Fibroblast of skin of right quadriceps (primary cell): ENCODE measurements at places on chromosomes 13 and 19.

GRCh38 chr13:58480061-58480460 lies 848.5 kb downstream of the PCDH17 start:
- DNase-seq, result peak; percentile 0

DNA sequence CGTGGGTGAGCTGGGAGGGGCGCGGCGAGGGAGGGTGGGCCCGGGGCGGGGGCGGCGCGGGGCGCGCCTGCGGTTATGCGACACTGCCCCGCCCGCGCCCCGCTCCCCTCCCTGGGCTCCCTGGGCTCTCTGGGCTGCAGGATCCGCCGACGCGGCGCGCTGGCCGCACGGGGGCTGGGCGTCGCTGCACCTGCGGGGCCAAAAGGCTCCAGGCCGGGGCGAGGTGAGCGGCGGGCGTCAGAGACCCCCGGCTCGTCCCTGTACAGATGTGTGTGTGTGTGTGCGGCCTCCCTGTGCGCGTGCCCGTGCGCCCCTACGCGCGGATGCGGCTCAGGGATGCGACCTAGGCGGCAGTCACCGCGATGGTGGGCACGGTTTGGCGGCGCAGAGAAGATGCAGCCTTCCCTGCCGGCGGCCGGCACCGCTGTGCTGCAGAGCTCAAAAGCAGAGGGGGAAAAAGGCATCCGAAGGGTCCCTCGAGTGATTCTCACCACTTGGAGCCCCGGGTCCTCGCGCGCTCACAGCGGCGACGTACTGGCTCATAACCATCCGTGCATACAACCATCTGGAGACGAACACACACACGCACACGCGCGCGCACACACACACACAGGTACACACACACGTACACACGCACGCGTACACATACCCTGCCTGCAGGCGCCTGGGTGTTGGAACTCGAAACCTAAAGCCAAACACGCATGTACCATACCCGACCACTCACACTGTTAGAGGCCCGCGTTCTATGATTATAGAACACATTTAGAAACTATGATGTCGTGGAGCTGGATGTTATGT lies 709 bp downstream of the ATP8A2 start:
- DNase-seq, result no peak

DNA sequence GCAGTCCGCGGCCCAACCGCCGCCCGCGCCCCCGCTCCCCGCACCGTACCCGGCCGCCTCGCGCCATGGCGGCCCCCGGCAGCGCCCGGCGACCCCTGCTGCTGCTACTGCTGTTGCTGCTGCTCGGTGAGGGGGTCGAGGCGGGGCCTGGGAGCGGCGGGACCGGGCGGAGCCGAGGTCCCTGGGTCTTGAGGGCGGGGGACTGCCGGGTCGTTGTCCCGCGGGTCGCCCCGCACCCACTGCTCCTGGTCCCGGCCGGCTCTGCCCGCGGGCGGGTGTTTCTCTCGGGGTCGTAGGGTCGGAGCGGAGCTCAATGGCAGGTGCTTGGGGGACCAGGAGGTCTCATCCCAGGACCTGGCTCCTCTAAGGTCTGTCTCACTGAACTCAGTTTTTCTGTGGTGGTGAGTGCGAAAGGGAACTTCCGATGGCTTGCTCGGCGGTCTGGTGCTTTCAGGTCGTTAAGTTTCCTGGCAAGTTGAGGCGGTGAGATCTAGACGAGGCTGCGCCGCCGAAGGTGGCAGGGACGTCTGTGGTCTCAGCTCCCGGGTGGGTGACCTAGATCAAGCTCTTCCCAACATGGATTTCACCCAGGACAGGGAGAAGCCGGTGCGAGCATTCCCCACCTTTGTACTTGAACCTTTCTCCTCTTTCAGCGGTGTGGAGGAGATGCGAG lies 467 bp downstream of the LAMP1 start:
- no peak for DNase-seq

GRCh38 chr13:102190930-102191329 lies 210.9 kb downstream of the FGF14 start:
- DNase-seq, result no peak

- no peak for DNase-seq
These were observed 469 bp downstream of the ABHD17A start for GRCh38 chr19:1884719-1885334.

GRCh38 chr19:48625891-48626327 lies 6.6 kb downstream of the SPHK2 start:
- no peak for DNase-seq

- DNase-seq, result no peak
These were observed 10.5 kb upstream of the GPC6 start for GRCh38 chr13:93216122-93216521.

DNA sequence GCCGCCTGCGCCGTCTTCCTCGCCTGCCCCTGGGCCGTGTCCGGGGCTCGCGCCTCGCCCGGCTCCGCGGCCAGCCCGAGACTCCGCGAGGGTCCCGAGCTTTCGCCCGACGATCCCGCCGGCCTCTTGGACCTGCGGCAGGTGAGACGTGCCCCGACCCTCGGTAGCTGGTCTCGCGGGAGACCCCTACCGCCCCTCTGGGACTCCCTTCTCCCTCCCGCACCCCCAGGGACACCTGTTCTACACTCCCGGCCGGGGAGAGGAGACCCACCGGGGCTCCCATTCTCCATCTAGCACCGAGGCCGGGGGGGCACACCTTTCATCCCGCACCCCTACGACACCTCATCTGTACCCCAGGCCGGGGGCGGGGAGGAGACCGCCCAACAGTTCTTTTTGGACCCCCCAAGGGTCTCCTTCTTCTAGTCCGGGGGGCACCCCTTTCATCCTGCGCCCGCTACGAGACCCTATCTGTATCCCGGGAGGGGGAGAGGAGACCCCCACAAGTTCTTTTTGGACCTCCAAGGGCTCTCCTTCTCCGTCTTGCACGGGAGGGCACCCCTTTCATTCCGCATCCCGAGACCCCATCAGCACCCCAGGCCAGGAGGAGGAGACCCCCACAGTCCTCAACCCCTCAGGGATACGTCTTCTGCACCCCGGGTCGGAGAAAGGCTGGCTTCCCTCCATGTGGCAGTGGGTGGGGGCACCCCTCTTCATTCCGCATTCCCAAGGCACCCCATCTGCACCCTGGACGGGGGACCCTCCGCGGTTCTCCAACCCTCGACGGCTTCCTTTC lies 533 bp downstream of the TNFSF9 start:
- no peak for DNase-seq

GRCh38 chr19:3178377-3178972 lies at the start of gene S1PR4:
TSS of gene S1PR4 (plus strand) at chr19:3178769. CDS start at chr19:3178793, 24 bp downstream.
- DNase-seq, result no peak

- no peak for DNase-seq
These were observed 20.1 kb downstream of the PLEKHF1 start for GRCh38 chr19:29685326-29685725.

GRCh38 chr13:21556051-21556450 lies 47.9 kb downstream of the MICU2 start:
- DNase-seq, result no peak

DNA sequence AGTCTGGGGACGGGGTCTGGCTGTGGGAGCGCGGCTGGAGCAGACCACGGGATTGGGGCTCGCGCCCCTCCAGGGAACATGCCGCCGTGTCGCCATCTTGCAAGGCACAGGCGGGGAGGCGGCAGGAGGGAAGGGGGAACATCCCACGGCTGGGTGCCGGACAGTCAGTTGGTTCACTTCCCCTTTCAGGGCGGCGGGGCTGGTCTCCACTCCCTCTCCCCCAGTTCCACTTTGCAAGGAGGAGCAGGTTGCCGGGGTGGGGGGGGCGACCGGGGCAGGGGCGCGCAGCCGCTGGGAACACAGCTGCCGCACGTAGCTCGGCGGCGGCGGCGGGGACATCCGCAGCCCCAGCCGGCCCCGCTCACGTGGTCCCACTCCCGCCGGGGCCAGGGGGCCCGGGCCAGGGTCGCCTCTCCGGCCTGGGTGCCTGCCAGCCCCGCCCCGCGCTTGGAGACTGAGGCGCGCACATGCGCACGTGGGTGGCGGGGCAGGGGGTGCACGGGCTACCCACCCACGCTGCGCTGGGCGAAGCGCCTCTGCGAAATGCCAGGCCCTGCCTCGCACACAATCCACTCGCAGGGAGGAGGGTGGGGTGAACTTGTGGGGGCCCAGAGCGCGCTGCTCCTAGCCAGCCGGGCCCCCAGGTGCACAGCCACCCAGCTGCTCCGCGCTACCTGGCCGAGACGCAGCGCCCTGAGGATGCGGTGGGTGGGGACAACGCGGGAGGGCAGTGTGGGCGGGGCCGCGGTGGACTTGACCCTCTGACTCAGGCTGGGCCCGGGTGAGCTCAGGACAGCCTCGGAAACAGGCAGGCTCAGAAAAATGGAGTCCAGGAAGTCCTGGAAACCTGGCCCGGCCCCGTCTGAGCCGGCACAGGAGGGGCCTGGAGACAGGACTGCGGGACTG lies 6.4 kb downstream of the KLF16 start:
- DNase-seq, result peak; percentile 46

GRCh38 chr13:110397436-110398115 lies 90.5 kb downstream of the COL4A2 start:
- peak; percentile 59 for DNase-seq

DNA sequence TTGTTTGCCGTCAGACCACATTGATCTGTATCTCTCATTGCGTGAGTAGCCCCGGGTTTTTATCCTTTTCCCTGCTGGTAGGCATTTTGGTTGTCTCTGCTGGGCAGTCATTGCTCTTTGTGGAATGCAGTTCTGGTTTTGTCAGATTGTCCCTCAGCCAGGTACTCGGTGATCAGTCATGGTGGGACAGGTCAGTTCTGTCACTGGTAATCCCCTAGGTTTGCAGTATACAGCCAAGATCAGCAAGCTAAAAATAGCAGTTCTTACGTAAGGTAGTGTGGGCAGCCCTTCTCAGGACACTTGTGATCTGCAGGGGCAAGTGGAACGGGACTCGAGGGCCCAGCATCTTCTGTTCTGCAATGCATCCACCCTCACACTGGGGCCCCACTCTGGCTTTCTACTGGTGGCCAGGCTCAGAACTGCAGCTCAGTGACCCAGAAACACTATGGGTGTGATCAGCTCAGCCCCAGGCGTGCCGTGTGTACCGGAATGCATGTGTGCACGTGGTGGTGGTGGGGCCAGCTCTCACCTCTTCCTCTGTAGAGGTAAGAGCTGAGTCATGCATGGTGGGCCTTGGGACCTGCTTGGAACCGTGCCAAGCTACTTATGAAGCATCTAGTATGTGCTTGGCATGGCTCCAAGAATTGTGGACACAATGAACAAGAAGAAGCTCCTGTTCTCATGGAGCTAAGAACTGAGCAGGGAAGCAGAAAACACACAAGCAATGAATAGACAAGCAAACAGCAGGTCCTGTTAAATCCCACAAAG lies 6.3 kb downstream of the PLEKHF1 start:
- peak; percentile 43 for DNase-seq

DNA sequence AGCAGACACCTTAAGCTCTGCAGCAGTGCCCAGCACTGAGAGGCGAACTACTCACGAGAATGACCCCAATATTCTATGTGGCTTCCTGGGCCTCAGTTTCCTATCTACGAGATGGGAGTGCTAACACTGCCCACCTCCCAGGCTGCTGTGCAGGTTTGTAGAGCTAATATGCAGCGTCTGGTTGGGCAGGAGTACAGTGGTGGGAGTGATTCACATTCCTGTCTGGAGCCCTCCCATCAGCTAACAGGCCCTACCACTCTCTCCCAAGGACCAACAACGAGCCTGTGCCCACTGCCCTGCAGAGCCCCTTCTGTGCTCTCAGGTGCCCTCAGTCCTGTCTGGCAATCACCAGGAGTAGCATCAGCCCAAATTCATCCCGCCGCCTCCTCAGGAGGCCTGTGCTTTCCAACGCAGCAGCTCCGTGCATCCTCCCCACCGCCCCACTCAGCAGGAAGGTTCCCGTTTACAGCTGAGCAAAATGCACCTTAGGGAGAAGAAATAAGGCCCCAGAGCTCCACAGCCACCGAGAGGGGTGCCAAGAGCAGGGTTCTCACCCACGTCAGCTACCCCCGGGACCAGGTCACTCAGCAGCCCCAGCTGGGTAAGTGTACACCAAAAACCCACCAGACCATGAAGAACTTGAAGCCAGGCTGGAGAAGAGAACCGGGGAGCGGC lies 6.6 kb downstream of the AKT2 start:
- DNase-seq, result no peak

- peak; percentile 58 for DNase-seq
These were observed 31.3 kb downstream of the TINCR start for GRCh38 chr19:5536337-5536894.

GRCh38 chr13:109208522-109208921 lies 577.9 kb downstream of the IRS2 start:
- no peak for DNase-seq
